ENCODE measurements at places on chromosomes 5 and 9. TPM values are rescaled to one million over a fixed set of nuclear protein-coding genes. Genes with fewer than 3 reads are reported as not detected.

Gene WNK2
- 0.31 TPM for total RNA-seq

Gene PIP5K1B
- 3.3 TPM for total RNA-seq

Gene TMEM38B
- total RNA-seq, result 12.5 TPM

Gene CYLC2
- total RNA-seq, result not detected

Gene BTNL8
- 3.0 TPM for total RNA-seq

Gene SPAAR
- total RNA-seq, result 15.2 TPM

Gene CETN3
- total RNA-seq, result 5.2 TPM

Gene SLC6A3
- total RNA-seq, result 0.60 TPM

Gene LIFR
- total RNA-seq, result 134 TPM

Gene STK32A
- total RNA-seq, result 12.3 TPM

Gene TLX3
- not detected for total RNA-seq

DNA sequence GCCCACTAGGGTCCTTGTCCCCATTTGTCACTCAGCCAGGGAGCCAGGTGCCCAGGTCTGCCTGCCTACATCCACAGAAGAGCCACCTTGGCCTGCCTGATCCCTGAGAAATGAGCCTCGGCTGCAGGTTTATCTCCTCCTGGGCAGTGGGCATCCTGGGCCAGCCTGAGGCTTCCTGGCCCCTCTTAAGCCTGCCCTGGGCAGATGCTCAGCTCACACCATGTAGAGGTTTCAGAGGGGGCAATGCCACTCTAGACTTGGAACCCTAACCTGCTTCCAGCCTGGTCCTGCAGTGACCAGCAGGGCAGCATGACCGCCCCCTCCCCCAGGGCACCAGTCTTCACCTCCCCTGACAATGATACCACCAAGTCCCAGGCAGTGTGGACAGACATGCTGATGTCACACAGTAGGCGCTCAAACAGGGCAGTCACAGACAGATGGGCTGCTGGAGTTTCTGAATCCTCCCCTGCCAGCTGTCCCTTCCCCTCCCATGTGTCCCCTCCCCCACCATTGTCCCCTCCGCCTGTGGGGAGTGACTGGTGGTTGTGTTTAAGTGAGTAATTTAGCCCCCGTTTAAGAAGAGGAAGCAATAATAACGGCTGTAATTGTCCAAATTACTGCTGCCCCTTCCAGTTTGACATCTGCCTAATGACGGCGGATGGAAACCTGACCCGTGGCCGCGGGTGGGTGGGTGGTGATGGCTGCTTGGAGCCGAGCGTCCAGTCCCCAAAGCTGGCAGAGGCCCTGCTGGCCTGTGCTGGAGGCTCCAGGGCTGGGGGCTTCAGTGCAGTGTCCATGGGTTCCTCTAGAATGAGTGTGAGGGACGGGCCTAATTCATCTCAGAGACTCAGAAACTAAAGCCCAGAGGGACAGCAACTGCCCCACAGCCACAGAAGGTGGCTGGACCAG lies 147.7 kb downstream of the BARX1 start:
- DNase-seq, result no peak

DNA sequence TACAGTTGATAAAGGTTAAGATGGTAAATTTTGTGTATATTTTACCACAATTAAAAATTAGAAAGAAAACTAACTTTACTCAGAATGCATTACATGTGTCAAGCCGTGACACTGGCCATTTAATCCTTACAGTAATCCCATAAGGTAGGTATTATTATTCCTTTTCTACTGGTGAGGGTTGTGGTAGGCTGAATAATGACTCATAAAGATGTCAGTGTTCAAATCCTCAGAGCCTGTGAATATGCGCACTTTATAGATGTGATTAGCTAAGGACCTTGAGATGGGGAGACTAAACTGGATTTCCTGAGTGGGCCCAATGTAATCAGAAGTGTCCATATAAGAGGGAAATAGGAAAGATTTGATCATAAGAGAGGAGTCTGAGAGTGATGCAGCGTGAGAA lies 288.1 kb downstream of the TMEM167A start:
- DNase-seq, result no peak

DNA sequence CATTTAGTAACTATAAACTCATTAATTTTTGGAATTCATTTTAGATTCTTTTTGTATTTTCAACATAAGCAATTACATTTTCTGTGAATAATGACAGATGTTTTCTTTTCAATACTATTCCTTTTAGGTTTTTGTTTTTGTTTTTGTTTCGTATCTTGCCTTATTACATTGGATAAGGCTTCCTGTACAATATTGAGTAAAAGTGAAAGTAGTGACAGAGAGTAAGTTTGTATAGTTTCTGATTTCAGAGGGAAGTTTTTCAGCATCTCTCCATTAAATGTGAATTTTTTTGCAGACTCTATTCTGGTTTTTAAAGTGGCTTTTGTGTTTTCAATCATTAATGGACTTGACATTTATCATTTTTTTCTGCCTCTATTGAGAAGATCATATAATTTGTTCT lies 12.8 kb upstream of the CAMK4 start:
- no peak for DNase-seq

- DNase-seq, result no peak
Observed at GRCh38 chr5:172835290-172835993, 1.4 kb downstream of the ERGIC1 start.

- no peak for DNase-seq
Observed at GRCh38 chr9:109378316-109378715, 57.5 kb upstream of the EPB41L4B start.

GRCh38 chr5:173869316-173869715 lies 18.8 kb upstream of the CPEB4 start:
- no peak for DNase-seq

DNA sequence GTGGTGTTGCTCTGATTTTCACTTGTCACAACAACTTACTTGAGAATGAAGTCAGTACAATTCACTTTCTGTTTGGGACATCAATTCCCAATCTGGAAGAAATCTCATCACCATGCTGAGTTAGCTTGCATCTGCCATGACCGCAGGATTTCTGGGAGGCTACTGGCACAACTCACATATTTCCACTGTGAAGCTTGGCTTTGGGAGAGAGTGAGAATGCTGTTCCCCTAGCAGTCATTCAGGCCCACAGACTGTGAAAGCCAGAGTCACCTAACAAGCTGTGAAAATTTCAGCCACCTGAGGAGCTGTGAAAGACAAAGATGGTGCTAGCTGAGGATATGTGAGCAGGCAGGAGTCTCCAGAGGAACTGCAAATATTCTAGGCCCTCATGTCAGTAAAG lies 365.2 kb upstream of the TUSC1 start:
- no peak for DNase-seq

- no peak for DNase-seq
Observed at GRCh38 chr5:134784241-134784920, 25.8 kb downstream of the DDX46 start.

DNA sequence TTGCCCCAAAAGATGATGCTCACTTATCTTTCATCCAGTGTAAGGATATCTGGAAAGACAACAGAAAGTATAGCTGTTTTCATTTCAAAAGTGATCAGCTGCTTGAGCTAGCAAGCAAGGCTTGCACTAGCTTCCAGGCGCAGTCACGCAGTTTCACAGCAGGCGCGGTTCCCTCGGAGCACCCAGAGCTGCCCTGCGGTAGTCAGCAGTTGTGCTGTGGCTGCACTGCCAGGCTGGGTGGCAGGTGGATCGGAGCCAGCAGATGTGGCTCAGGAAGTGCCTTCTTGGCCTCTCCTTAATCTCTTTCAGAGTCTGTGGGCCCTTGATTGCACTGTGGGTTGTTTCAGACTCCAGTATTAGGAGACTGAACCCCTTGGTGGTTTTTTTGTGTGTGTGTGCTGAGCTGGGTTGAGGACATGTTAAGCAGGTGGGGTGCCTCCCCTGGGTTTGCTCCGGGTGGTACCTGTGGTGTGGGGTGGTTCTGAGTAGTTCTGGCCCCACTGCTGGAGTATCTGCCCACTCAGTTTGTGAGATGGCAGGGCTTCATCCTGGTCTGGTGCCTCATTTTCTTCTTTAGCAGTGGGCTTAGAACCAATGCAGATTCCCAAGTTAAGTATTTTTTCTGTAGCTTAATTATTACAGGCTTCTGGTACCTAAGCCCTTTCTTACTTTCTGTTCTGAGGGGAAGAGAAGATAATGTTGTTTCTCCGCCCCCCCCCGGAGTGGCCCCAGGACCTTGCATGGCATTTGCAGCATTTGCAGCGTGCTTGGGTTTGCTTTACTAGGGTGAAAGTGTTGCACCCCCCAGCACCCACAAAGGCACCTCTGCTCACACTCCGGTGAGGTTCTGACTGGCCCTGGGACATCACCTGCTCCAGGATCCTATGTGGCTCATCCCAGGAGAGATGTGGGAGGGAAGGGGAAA lies 16.4 kb downstream of the TENT4A start:
- DNase-seq, result no peak

DNA sequence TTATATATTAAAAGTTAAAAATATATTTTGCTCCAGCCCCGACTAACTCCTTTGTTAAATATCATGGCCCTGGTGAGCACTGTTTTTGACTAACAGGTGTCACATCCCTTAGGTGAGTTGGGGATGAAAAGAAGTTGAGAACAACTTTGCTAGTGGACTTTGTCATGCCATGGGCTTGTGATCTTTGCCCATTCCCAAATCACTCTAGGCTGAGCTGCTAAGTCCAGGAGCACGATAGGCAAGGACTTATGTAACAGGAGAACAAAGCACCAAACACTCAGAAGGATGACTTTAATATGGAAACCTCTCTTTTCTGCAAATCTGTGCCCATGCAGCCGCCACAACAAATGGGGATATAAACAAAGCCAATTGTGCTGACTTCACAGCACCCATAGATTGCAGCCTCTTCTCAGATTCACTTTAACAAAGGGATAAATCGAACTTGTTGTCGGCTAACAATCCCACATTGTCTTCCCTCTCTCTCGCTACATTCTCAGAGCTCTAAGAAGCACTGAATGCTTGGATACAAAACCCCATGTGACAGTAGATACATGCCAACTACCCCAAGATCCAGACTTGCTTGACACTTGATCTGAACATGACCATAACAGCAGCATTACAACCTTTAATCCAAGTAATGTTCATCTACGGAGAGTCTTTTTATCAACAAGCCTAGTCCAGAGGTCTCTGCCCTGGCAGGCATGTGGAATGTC lies 86.8 kb upstream of the CD180 start:
- DNase-seq, result no peak

DNA sequence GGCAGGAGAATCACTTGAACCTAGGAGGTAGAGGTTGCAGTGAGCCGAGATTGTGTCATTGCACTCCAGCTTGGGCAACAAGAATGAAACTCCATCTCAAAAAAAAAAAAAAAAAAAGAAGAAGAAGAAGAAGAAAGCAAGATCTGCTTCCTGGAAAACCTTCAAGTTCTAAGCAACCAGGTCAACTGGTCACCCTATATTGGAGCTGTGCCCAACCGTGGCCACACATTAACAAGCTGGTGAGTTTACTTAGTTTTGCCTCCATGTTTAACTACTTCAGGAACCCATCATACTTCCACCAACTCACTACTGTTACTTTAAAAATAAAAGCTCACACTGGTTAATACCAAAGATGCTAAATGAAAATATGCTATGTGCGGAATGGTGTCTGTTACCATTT lies 12.3 kb upstream of the SKP1 start:
- no peak for DNase-seq

DNA sequence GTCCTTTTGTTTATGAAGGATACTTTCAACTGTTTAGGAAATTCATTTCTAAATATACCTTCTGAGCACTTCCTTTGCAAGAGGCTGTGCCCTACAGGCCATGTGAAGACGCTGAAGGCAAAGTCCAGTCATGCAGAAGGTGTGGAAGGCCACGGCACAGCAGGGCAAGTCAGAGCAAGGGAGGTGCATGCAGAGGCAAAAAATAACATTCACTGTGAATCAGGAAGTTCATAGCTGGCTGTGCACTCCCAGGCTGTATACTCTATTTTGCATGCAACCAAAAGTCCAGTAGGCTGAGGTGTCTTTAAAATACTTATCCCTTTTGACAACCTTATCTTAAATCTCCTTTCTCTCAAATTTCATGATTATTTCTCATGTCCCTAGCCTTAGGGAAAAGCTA lies 50.3 kb downstream of the GNAQ start:
- DNase-seq, result no peak

DNA sequence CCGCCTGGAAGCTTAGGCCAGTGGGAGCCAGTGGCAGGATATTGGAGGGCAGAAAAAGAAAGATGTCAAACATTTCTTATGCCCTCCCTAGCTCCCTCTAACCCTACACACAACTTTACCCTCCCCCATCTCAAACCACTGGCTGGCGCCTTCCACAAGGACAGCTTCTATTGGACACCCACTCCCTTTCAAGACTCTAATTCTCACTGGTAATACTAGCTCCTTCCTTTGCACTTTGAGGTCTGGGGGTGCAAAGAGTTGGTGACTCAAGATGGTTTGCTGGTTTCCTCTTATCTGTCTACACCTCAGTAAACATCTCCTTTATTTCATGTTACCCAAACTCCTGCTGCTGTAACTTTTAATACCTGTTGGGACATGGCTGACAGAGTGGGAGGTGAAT lies 11.6 kb upstream of the ITGA1 start:
- DNase-seq, result no peak

DNA sequence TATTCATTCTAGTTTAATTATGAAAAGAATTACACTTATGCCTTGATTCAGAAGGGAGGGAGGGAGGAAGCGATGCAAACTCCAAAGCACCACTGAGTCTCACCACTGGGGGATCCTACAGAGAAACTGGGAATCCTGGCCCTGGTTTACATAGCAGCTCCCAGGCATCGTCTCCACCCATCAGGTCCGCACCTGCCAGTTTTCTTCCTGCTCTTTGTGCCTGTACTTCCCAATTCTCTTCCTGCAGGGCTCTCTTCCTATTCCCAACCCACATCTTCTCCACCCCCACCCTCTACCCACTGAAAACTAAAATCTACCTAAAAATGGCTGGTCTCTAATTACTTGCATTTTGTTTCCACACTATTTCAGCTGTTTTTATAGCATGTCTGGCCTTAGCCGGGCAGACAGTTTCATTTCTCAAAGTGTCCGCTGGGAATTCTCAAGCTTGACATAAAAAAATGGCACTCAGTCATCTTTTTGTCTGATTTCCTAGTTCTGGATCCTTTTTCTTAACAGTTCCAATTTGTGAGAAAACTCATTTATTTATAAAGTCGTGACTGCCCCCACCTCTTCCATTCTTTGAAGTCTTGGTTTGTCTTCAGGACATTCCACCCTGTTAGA lies 1.6 kb upstream of the TNIP1 start:
- DNase-seq, result no peak

DNA sequence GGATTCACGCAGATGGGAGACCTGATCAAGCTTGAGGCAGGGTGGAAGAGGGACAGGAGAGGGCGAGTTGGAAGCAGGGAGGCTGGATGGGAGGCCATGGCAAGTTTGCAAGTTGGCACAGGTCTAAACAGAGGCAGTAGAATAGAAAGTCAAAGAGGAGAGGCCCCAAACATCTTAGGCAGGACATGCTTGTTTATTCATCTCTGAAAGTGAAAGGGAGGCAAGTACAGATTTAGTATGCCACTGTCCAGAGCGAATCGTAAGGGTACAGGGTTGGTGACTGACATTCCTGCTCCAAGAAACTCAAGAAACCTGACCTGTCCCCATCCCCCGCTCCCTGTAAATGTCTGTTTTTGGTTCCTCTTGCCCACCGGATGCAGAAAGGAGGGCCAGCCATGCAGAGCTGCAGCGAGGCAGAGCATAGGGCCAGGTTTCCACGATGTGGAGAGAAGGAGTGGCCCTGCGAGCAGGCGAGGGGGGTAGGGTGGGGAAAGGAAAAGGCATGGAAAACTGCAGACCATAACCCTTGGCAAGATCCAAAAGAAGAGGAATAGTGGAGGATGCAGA lies 96.2 kb upstream of the BOD1 start:
- DNase-seq, result no peak

- DNase-seq, result no peak
Observed at GRCh38 chr5:79416499-79416898, 97.4 kb downstream of the HOMER1 start.

- no peak for DNase-seq
Observed at GRCh38 chr5:125175348-125176004, 429.0 kb upstream of the ZNF608 start.

Data from omental fat pad (tissue), 4 donors.